ENCODE measurements at places on chromosomes 6 and 20.
A peak's percentile ranks its signal among the peaks of the same experiment; 100 is the strongest.

DNA sequence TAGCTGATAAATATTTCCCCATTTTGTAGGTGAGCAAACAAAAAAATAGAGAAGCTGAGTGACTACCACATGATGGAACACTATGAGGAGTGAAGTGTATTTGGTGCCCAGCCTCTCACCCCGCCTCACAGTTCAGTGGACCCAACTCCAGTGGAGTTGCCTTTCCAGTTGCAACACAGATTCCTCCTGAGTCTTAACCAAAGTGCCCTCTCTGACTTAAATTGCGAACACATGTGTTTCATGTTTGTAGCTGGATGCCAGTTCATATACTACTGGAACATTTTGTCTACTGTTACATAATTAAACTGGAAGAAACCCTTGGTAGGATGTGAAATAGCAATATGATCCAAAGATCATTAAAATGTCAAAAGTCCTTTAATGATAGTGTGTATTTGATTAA, 448.9 kb downstream of the COL12A1 start:
- peak; percentile 63 for DNase-seq

DNA sequence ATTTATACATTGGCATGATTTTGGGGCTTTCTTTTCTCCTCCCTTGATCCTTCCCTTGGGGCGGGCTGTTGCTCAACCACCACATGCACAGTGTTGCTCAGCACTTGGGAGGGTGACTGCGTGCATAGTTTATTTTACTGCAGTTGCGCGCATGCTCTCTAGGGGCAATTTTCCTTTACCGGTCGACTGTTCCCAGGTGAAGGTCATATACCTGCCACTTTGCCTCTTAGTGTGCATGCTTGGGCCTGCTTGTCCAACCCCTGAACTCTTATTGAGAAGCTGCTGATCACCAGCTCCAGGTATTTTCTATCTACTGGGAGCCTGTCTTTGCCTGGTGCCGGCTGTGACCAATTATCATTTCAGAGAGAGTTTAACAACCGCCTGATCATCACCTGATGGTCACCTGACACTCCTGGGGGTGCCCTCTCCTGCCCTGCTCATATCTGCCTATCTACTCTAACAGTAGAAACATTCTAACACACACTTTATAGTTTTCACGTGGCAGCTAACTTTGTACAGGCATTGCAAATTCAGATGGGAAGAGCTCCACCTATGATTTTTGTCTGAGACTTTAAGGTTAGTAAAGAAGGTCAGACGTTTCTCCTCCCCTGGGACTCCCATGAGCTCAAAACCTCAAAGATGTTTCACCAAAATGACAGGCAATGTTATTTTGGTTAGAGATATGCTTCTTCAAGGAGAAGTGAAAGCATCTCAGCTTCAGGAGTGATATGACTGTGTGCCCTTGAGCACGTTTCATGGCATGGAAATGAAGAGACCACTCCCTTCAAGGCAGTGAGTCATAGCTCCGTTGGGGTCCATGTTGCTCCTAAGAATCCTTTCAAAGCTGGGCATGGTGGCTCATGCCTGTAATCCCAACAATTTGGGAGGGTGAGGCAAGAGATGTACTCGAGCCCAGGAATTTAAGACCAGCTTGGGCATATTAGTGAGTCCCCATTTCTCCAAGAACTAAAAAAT, 227.5 kb upstream of the MYLIP start:
- DNase-seq = peak; percentile 47

DNA sequence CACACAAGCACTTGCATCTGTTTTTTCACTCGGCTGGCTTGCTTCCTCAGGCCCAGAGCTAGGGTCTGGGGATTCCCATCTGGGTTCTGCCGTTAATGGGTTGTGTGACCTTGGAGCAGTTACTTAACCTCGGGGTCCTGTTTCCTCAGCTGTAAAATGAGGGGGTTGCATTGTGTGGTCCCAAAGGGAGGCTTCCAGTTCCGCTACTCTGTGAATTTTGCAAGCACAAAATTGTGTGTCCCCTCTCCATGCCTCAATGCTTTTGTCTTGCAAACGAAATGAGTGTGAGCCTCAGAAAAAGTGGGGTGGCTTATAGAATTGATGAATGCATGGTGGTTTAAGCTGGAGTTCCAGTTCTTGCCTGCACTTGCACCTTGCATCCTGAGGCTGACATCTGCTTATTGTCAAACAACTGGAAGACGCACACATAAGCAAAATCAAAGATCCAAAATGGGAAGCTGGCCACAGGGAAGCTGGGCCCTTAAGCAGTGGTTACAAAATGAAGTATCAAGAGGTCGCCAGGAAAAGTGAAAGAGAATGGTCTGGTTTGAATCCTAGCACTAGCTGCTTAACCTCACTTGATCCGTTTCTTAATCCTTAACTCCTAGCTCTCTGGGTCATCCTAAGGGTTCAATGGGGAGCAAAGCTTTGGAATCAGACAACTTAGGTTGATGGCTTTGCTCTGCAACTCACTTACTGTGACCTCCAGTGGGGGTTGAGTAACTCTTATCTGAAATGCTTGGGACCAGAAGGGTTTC, 490.6 kb downstream of the DHX35 start:
- no peak for DNase-seq

DNA sequence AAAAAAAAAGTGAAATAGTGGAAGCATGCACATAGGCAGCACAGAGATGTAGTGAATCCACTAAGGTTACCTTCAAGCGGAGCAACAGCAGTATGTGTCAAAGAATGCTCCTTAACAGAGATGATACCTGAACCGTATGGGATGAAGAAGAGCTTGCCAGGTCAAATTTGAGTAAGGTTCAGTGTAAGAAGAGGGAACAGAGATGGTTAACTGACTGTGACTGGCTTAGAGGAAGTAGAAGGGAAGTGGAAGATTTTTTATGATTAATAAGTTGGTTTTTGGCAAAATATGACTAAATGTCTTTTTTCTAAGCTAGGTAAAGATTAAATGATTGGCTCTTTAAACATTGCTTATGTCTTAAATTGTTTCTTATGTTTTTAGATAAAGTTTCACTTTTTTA, 52.6 kb upstream of the C20orf144 start:
- DNase-seq = no peak

- peak; percentile 5 for DNase-seq
These were observed 96.0 kb downstream of the ADTRP start for GRCh38 chr6:11682561-11682975.

DNA sequence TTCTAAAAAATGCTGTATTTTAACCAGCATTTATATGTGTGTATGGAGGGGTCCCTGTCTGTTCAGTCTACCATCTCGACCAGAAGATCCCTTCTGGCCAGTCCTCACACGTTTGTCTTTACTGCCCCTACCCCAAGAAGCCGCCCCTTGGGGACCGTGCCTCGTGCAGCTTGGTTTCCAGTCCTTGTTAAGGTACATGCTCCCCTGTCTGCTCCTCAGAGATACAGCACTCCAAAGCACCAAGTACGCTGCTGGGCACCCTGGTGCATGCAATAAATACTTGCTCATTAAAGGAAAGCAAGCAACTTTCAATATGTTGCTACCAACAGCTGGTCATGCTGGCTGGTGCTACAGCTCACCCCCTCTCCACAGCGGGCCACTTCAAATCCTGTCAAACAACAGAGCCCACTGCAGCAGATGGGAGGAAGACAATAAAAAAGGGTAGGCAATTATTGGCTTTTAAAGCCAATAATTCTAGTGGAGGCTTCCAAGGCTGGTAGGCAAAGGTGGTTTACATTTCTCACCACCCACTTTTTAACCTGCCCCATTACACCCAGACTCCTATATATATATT, 61.6 kb downstream of the PSMG4 start:
- DNase-seq = no peak
